Prostate gland (tissue), 2 donors: ENCODE measurements at places on chromosomes 4 and X. TPM values are rescaled to one million over a fixed set of nuclear protein-coding genes. Genes with fewer than 3 reads are reported as not detected.

GRCh38 chr4:107060388-107060787 is 24.3 kb upstream of the DKK2 start:
- no peaks in the 10 kb centered on the region for H3K4me1 ChIP-seq
- H3K36me3 ChIP-seq, result no peaks in the 10 kb centered on the region
- no peak for DNase-seq
- no peak overlapping the region for H3K27ac ChIP-seq
- no peaks in the 10 kb centered on the region for H3K27me3 ChIP-seq
- no peak overlapping the region for H3K4me3 ChIP-seq

DNA sequence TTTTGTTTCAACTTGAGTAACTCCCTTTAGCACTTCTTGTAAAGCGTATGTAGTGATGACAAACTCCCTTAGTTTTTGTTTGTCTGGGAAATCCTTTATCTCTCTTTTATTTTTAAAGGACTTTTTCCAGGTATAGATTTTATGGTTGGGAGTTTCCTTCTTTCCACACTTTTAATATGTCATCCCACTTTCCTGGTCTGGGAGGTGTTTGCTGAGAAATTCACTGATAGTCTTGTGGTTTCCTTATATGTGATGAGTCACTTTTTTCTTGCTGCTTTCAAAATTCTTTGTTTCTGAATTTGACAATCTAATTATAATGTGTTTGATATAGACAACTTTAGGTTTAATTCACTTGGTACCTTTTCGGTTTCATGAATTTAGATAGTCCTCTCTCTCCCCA is 353.9 kb downstream of the GPAT3 start:
- H3K4me1 ChIP-seq, result no peaks in the 10 kb centered on the region
- H3K36me3 ChIP-seq, result no peaks in the 10 kb centered on the region
- no peak overlapping the region for H3K4me3 ChIP-seq
- DNase-seq, result no peak
- H3K27ac ChIP-seq, result no peak overlapping the region

- DNase-seq, result no peak
- H3K4me1 ChIP-seq, result no peaks in the 10 kb centered on the region
- H3K27ac ChIP-seq, result no peak overlapping the region
- H3K27me3 ChIP-seq, result no peaks in the 10 kb centered on the region
- no peaks in the 10 kb centered on the region for H3K36me3 ChIP-seq
- H3K4me3 ChIP-seq, result no peak overlapping the region
Measured at GRCh38 chr4:142435599-142436235, 410.4 kb downstream of the INPP4B start.

- H3K27me3 ChIP-seq, result peaks cover 71% of the 10 kb centered on the region
- no peak overlapping the region for H3K27ac ChIP-seq
- no peaks in the 10 kb centered on the region for H3K4me1 ChIP-seq
Measured at GRCh38 chr4:13539619-13540445, 4.5 kb downstream of the NKX3-2 start.

DNA sequence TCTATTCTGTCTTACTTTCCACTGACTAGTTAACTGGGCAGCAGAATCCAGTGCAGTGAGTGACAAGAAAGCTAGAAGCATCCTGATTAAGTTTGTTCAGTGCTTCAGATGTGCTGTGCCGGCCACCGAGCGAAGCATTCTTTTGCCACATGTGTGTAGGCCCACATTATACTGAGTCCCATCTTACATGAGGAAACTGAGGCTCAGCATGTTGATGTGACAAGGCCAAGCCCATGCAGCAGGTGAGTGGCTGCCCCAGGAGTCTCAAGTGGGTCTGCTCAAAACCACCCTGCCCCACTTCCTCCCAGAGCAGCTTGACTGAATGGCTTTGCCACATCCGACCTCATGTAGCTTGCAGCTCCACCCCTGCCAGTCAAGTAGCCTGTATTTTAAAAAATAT is 50.5 kb downstream of the RHOH start:
- H3K36me3 ChIP-seq, result no peaks in the 10 kb centered on the region
- DNase-seq, result no peak

GRCh38 chr4:38717604-38718003 is 53.6 kb downstream of the KLF3 start:
- H3K4me1 ChIP-seq, result no peaks in the 10 kb centered on the region
- H3K27ac ChIP-seq, result no peak overlapping the region
- DNase-seq, result no peak
- no peaks in the 10 kb centered on the region for H3K36me3 ChIP-seq

The SPCS3 gene
- 68.4 TPM for total RNA-seq

The REELD1 gene
- total RNA-seq, result 1.1 TPM

The CTAG1A gene
- total RNA-seq, result 11.8 TPM

The FRG2 gene
- total RNA-seq, result not detected

The MAGEB6 gene
- 2.4 TPM for total RNA-seq

The PNMA6F gene
- total RNA-seq, result not detected

The FGF2 gene
- total RNA-seq, result 4.8 TPM

The ZNF732 gene
- 2.3 TPM for total RNA-seq
